Muscle of arm (tissue), 14 donors: ENCODE measurements at places on chromosomes 4 and X.

GRCh38 chr4:169906104-169906503 is 120.1 kb downstream of the MFAP3L start:
- no peak for DNase-seq

- no peak for DNase-seq
Measured at GRCh38 chr4:87060957-87061356, 126.1 kb downstream of the AFF1 start.

GRCh38 chr4:59374416-59374815 is 1825.7 kb upstream of the ADGRL3 start:
- DNase-seq: no peak

- DNase-seq: peak; percentile 11
Measured at GRCh38 chr4:92304121-92304520, 355 bp downstream of the GRID2 start.

DNA sequence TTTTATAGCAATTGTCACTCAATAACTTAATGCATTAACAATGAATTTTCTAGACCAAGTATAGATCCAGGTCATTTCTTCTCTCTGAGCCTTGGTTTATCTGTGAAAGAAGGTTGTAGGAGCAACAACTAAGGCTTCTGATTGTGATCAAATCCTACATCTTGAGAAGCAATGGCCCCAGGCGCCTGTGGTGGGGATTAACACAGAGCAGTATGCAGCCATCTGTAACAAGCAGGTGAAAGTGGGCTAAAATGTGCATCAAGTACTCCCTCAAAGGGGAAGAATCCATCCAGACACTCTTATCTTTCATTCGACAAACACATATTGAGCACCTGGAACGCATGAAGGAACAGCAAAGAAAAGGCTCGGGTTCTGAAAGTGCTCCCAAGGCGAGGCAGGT is 19.1 kb upstream of the SETD7 start:
- DNase-seq: no peak

DNA sequence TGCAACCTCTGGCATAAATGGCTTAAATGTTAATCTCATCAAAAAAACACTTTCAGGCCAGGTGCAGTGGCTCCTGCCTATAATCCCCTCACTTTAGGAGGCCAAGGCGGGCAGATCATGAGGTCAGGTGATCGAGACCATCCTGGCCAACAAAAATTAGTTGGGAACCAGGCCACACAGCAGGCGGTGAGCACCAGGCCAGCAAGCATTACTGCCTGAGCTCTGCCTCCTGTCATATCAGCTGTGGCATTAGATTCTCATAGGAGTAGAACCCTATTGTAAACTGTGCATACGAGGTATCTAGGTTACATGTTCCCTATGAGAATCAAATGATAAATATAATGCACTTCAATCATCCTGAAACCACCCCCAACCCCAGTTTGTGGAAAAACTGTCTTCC is 125.8 kb downstream of the LRBA start:
- no peak for DNase-seq
